Stimulated activated CD4-positive, alpha-beta T cell treated with anti-CD3 and anti-CD28 coated beads, Interleukin-1b, Interleukin-23, amount 100 ng/mL, for 24 hours (primary cell): ENCODE measurements at places on chromosomes 13 and 19.

- peak; percentile 61 for DNase-seq
Measured at GRCh38 chr19:14517840-14518505, at the start of gene DNAJB1. TSS of gene DNAJB1 (minus strand) at chr19:14518397. CDS start at chr19:14518349, 48 bp downstream.

GRCh38 chr13:113632706-113633484, 25.1 kb downstream of the ATP4B start:
- DNase-seq, result no peak

DNA sequence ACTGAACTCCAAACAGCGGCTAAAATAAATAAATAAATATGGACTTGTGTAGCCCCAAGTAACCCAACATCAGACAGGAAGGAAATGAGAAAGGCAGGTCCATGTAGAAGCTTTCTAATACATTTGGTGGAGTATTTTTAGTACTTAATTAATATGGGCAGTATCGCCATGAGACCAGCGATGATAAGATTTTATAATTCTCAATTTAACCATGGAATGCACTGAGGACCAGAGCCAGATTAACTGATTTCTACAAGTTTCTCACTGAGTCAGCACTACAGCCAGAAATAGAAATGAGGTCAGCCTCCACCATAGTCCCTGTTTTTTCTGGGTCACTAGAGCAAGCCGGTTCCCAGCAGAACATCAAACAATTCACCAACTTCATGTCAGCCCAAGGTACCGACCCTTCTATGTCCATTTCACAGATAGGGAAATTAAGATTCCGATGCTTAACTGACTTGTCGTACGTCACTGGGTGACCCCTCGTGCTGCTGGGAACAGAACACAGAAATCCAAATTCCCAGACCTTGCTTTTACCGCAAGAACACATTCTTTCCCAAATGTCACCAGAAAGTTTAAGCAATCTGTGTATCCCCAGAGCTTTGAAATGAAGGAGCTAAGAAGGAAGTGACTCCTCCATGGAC, 90.4 kb downstream of the COL4A1 start:
- DNase-seq, result no peak

GRCh38 chr13:73215823-73216222, 157.0 kb downstream of the KLF5 start:
- no peak for DNase-seq

- no peak for DNase-seq
Measured at GRCh38 chr19:22595918-22596341, 38.2 kb upstream of the ZNF492 start.

DNA sequence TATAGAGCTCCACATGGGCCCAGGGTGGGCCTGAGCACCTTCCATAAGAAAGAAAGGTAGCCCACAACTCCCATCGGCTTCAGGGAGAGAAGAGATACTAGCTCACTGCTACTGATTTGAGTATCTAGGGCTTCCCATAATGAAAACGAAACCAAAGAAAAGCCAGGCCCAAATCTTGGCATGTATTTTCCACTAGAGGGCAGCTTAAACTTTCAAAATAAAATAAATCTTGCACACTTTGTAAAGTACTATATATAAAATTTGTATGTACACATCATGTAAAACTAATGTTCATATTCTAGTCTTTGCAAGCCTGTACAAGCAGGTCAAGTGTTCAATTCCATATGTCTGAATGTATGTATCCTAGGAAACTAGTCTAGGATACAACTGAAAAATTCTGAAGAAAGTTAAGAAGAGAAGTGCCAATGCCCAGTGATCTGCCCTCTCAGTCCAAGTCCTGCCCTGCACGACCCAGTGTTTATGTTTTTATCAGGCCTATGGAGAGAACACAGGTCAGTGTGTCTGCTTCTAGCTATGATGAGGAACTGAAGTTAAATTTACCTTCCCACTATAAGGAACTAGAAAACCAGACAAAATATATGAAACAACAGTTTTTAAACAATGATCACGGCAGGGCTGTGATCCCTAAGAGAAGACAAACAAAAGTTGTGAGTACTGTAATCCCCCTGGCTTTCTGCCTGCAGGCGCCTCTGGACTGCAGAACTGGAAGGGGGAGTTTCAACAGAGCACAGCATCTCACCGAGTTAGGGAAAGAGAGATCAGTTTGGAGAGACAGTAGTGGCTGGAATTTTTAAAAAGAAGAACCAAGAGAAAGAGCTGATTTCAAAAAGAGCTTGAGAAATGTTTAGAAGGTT, 475.7 kb downstream of the UQCRFS1 start:
- no peak for DNase-seq

DNA sequence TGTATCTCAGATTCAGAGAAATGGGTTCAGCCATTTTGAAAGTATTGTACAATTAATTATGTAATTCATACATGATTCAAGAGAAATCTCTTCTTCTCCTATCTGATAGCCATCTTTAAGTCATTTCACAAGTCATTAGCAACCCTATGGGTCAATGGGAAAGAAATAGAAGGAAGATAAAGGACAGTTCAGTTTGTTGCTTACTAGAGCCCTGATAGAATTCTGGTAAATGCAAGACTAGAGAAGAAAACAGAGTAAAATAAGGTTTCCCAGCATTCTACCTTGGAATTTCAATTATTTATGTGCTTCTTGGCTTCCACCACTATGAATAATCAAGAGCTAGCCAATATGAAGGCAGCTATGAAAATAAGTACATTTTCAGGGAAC, 117.7 kb downstream of the LHFPL6 start:
- DNase-seq, result no peak

GRCh38 chr19:55229789-55230182, 1.2 kb upstream of the TMEM86B start:
- no peak for DNase-seq

- DNase-seq, result no peak
Measured at GRCh38 chr13:33318037-33318436, 32.5 kb upstream of the STARD13 start.

DNA sequence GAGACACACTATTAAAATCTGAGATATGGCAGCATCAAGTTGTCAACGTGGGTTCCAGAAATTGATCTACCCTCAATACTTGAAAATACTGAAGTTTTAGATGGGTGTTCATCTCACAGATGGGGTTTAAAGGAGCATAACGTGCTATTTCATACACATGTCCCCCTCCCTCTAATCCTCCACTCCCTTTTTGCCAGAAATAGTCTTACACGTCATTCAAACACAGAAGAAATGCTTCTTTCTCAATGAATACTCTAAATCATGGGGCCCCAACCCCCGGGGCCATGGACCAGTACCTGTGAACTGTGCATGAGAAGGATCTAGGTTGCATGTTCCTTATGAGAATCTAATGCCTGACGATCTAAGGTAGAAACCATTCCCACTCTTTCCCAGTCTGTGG, 19.6 kb downstream of the KLF12 start:
- DNase-seq, result no peak

GRCh38 chr13:90938848-90939247, 408.6 kb upstream of the MIR17HG start:
- DNase-seq, result no peak

DNA sequence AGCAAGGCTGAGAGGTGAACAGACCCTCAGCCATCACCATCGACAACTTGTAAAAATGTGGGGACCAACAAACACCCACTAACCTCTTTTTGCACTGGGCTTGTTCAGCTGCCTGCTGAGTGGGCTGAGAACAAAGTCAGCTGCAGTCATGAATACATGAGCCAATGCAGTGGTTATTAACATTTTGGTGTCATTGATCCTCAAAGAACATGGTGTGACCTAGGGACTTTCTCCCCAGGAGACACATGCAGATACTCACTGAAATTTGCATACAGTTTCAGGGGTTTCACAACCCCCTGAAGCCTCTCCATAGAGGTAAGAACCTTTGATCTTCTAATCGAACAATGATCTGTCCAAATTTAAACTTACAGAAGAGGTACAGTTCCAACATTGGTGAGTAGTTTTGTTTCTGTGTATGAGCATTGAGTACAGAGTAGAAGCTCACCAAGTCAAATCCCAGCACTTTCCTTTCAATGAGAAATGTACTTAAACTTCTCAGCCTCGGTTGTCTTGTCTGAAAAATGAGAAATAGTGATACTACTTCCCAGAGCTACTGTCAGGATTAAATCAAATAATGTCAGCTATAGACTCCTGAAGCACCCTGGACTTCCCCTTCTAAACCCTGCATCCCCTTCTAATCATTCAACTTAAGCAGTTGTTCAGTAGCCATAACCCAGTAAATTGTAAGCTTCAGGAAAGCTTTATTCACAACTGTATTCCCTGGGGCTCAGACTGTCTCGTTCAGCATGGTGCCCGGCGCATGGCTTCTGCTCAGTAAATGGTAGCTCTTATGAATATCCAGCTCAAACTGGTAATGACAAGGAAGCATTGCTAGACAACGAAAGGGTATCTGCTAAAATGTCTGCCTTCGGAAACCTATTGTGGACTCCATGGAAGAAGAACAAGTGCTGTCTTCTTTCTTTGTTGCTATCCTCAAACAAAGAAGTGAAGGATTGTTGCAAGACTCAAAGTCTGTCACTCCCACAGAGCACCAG, 148.7 kb downstream of the FOXO1 start:
- DNase-seq, result peak; percentile 18

DNA sequence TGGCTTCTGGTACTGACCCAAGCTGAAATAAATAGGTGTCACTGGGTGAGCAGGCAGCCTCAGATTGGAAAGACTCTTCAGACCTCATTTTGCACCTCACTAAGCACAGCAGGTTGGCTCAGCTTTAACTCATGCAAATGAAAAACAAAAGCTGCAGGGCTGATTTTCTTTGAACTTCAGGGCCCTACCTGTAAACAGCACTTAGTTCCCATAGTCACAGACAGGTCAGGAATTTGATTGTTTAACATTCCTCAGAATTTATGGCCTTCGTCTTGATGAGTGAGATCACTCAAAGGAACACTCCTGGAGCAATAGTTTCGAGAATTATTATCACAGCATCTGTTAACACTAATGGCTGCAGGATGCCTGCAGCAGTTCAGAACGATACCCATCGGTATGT, 718.5 kb downstream of the EFNB2 start:
- no peak for DNase-seq

GRCh38 chr19:4371247-4372164, 28.1 kb downstream of the MPND start:
- DNase-seq, result no peak

DNA sequence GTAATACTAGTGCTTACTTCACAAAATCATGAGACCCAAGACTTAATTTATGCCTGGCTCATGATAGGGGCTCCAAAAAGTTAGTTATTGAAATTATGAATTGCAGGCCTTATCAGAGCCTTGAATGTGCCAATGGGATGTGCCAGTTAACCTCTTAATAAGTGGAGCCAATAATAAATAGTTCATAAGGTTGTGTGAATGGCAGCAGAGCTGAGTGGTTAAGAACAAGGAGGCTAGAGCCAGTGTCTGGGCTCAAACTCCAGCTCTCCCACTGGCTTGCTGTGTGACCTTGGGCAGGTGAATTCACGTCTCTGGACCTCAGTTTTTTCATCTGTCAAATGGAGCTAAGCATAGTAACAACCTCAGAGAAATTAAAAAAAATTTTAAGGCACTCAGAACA, 133.7 kb downstream of the IER2 start:
- DNase-seq, result no peak

DNA sequence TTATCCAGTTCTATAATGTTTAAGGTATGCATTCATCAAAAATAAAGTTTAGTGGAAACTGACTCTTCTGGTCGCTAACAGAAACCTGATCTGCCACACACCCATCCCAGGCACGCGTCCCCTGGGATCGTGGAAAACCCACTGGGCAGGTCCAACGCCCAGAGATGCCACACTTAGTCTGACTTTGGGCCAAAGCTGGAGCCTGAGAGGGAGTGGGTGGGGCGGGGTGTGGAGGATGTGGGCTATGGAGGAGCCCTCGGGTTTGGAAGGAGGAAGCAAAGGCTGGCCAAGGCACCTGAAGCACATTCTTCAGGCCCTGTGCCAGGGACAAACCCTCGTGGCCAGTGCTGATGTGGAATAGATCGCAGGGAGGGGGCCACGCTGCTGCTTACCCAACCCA, 2.5 kb downstream of the IGFL1 start:
- no peak for DNase-seq

DNA sequence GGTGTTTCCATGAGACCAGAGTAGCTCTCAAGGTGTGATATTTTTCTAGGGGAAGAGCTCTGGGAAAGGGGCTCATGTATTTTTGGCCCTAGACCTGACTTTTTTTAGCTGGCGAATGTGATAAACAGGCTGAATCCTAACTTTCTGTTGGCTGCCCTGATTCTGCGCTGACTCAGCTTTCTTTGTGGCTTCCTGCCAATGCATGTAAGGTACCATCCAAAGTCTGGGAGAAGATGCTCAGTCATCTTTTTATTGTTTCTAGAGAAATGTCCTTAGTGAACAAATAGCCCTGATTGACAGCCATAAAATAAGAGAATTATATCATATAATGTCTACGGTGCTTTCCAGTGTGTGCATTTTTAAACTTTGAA, 113.6 kb upstream of the MBNL2 start:
- DNase-seq, result no peak

DNA sequence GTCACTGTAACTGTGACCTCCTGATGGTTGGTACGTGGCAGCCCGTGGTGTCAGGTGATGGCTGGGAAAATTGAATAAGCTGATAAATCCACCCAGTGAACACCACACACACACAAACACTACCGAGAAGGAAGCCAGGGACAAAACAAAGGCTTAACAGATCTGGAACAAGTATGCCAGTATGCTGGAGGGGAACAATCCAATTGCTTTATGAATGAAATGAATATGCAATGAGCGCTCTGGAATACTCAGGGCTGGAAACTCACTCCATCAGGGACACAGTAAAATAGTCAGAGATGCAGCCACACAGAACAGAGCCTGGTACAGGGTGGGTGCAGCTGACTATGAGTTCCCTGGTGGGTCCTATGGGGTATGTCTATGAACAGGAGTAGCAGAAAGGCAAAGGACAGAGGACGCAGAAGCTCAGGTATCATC, 16.7 kb downstream of the TMTC4 start:
- DNase-seq, result no peak

GRCh38 chr13:77918391-77919245, at the start of gene EDNRB:
TSS of gene EDNRB (minus strand) at chr13:77918831. CDS start at chr13:77918573, 258 bp downstream.
- no peak for DNase-seq

GRCh38 chr19:7535998-7536695, 630 bp downstream of the PNPLA6 start:
- no peak for DNase-seq

- DNase-seq, result no peak
Measured at GRCh38 chr13:73220966-73221720, 162.3 kb downstream of the KLF5 start.

DNA sequence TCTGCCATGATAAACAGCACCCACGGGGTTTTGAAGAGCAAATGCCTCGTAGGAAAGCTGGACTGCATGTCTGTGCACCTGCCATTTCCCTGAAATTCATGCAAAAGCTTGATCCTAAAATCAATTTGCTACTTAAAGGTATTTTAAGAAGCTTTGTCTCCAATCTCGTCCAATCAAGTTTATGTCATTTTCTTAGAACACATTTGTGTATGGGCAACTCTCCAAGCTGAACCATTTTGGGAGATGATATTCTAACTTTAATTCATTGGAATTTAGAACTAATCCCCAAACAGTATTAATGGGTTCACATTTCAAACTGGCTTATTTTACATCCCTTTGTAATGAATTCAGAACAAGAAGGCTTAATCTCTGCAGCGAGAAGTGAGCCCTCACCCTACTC, 822 bp downstream of the ADPRHL1 start:
- no peak for DNase-seq

DNA sequence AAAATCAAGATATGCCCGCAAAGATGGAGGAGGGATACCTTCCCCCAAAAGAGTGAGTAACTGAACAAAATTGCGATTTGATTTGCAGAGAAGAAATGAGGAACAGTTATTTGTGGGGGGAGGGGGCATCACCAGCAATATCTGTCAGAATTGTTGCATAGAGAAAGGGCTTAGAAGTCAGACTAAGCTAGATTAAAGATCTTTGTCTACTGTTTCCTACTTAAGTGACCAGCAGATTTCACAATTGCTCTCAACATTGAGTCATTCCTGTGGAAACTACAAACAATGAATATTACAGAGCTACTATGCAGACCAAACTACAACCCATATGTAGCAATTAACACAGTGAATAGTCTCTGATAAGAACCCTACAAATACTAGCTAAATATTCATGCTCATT, 27.4 kb downstream of the FPR3 start:
- no peak for DNase-seq
